ENCODE measurements at places on chromosomes 6 and 20.

- DNase-seq, result no peak
Observed at GRCh38 chr20:24910461-24910860, 38.6 kb upstream of the CST7 start.

DNA sequence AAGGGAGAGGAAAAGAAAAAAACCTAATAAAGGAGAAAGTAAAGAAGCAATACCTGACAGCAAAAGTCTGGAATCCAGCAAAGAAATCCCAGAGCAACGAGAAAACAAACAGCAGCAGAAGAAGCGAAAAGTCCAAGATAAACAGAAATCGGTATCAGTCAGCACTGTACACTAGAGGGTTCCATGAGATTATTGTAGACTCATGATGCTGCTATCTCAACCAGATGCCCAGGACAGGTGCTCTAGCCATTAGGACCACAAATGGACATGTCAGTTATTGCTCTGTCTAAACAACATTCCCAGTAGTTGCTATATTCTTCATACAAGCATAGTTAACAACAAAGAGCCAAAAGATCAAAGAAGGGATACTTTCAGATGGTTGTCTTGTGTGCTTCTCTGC is 70.8 kb upstream of the RNF146 start:
- no peak for DNase-seq

DNA sequence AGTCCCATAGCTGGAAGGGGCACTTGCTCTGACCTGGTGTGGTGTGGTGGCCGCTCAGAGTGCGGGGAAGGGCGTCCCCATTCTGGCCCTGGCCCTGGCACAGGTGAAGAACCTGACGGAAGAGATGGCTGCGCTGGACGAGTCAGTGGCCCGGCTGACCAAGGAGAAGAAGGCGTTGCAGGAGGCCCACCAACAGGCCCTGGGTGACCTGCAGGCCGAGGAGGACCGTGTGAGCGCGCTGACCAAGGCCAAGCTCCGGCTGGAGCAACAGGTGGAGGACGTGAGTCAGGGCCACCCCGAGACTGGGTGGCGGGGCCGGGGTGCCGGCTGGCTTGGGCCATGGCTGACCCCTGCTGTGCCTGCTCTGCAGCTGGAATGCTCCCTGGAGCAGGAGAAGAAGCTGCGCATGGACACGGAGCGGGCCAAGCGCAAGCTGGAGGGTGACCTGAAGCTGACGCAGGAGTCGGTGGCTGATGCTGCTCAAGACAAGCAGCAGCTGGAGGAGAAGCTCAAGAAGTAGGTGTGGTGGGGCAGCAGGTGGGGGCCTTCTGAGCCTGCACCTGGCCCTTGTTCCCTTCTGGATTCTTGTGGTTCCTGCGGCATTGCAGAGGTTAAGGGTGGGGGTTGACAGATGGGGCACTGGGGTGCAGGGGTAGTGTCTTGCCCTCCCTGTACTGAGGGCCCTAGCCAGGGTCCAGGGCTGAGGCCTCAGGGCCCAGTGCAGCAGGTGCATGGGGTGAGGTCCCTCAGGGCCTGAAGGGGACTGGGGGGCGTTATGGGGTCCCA is 40.8 kb downstream of the MYH7B start:
- DNase-seq, result no peak

- DNase-seq, result no peak
Observed at GRCh38 chr6:96645106-96645505, 82.2 kb downstream of the FHL5 start.

DNA sequence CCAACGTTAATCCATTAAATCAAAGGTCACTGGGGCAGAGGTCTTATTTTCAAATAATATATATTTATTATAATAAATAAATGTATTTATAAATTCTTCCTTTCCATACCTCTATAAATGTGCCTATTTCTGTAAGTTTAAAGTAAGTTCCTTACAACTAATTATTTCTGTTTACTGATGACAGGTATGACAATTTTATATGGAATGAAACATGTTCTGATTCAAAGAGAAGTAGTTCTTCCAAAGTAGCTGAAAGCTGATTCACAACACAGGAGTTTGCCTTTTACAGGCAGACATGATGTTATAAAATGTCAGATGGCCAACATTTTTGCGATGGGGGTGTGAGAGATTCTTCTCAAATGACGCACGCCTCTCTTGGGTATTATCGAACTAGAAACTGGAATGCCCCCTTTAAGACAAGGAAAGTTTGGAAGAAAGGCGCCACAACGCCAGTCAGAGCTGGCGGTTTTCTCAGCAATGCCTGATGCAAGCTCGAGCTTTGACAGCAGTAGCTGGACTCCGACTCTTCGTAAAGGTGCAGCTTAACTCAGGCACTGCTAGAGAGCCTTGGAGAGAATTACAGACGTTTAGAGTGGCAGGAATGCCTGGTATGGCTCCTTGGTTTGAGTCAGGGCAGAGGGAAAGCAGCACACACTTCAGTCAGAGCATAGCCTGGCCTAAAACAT is 92.1 kb downstream of the FOXC1 start:
- no peak for DNase-seq

DNA sequence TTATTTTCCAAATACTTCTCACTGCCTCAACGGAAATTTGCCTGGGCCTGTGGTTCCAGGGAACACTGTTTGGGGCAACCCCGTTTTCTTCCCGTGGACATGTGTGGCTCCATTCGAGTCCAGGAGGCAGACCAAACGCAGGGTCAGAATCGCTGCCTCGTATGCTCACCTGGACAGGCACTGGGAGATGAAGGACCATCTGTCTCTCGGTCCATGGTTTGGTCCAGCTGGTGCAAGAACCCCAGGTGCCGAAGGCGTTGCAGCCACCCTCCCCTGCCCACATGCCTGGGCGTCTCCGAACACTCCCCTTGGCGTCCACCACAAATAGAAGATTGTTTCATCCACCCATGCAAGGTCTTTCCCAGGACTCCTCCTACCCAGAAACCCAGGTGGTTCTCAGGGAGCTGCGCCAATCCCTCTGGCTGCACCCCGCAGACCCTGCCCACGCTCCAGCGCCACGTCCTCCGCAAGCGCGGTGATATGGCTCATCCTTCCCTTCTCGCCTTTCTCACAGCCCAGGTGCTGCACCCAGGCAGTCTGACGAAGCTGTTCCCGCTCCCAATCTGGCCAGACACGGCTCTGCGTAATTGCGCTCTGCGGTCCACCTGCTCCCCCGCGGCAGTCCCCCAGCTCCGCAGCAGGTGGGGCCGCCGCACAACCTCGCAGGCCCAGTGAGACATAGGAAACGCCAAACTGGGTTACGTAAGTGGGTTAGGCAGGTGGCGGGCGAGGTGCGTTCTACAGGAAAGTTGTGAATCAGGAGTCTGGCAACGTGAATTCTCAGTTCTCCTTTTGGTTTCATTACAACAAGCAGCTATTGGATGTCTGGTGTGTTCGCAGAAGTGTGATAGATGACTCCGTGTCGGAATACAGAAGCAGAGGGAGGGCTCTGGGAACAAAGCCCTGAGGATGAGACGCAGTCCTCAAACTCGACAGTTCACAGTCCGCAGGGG is 146.2 kb upstream of the ECI2 start:
- no peak for DNase-seq

DNA sequence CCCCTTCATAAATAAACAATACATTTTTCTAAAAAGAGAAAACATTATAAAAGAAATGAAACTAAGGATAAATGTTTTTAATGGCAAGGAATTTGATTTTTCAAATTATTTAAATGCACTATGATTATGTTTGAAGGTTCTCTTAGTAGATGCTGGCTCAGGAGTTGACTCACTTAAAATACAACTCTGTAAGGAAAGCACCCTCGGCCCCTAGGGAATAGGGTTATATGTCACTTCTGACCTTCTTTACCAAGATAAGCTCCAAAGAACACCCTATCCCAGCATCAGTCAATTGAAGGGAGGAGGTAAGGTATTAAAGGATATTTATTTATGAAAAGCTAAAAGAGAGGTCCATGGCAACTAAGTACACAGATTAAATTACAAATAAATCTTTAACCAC is 6.8 kb downstream of the SNAP91 start:
- no peak for DNase-seq

- no peak for DNase-seq
Observed at GRCh38 chr20:21554376-21554890, 40.6 kb upstream of the NKX2-2 start.

DNA sequence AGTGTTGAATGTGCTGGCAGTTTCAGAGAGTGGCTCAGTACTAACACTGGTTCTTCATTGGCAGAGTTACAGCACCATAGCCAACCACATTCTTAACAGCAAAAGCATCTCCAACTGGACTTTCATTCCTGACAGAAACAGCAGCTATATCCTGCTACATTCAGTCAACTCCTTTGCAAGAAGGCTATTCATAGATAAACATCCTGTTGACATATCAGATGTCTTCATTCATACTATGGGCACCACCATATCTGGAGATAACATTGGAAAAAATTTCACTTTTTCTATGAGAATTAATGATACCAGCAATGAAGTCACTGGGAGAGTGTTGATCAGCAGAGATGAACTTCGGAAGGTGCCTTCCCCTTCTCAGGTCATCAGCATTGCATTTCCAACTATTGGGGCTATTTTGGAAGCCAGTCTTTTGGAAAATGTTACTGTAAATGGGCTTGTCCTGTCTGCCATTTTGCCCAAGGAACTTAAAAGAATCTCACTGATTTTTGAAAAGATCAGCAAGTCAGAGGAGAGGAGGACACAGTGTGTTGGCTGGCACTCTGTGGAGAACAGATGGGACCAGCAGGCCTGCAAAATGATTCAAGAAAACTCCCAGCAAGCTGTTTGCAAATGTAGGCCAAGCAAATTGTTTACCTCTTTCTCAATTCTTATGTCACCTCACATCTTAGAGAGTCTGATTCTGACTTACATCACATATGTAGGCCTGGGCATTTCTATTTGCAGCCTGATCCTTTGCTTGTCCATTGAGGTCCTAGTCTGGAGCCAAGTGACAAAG is 17.0 kb upstream of the ADGRF4 start:
- no peak for DNase-seq

GRCh38 chr6:119119989-119120388 is 41.5 kb upstream of the FAM184A start:
- DNase-seq, result no peak

DNA sequence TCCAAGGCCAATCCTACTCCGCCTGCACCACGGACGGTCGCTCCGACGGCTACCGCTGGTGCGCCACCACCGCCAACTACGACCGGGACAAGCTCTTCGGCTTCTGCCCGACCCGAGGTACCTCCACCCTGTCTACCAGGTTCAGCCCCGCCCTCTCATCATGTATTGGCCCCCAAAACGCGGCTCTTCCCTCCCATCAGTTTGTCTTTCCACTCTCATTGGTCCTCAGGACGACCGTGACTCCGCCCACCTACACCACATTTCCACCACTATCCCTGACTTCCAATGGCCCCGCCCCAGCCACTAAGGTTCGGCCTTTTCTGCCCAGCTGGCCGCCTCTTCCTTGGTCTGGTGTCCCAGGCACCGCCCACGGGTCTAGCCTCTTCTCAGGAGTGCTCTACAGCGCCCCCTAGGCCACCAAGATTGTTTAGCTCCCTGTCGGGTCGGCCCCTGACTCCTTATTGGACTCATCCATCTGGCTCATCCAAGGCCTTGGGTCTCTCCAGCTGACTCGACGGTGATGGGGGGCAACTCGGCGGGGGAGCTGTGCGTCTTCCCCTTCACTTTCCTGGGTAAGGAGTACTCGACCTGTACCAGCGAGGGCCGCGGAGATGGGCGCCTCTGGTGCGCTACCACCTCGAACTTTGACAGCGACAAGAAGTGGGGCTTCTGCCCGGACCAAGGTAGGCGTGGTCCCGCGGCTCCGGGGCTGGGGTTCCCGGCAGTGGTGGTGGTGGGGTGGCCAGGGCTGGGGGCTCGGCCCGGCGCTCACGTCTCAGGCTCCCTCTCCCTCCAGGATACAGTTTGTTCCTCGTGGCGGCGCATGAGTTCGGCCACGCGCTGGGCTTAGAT is 3.1 kb downstream of the MMP9 start:
- DNase-seq, result no peak

GRCh38 chr6:139960671-139961070 is 586.2 kb upstream of the CITED2 start:
- DNase-seq, result no peak

DNA sequence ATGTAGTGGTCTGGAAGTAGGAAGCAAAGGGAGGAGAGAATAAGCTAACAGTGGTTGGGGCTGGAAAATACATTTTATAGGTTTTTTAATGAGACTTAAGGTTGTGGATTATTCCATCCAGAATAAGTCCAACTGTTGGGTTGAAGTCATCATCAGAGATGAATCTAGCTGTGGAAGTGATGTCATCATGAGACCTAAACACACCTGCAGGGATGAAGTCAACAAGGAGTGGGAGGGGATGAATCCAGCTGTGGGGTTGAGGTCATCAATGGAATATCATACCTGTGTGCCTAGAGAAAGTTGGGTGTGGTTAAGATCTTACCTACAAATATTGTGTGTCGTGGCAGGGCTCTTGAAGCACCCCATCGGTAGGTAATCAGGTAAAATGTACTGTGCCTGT is 730.7 kb downstream of the RFPL4B start:
- no peak for DNase-seq

DNA sequence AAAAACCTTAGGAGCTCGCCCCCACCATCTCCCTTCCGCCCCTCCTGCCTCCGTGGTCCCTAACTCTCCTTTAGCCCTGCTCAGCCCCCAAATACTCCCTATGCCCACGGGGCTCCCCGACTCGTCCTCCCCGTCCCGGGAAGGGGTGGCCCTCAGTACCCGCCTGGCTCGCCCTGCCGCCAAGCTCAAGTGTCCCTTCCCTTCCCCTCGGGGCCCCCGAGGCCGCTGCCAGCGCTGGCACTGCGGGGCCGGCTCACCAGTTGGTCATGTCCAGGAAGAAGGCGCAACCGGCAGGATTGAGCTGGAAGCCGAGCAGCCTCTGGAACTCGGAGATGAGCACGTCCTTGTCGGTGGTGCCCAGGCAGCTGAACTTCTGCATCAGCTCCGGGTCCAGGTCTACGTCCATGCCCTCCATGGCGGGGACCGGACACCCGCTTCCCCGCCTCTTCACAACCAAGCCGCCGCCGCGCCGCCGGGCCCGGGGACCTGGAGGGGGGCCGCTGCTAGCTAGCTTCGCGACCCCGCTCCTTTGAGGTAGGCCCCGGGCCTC is 303 bp downstream of the ILRUN start:
- peak; percentile 6 for DNase-seq

- DNase-seq, result no peak
Observed at GRCh38 chr20:33945391-33946081, 48.2 kb upstream of the RALY start.
